ENCODE measurements at places on chromosomes 2 and 18. TPM values are rescaled to one million over a fixed set of nuclear protein-coding genes. Genes with fewer than 3 reads are reported as not detected.

The THAP4 gene
- total RNA-seq, result 74.9 TPM

- no peak for DNase-seq
Observed at GRCh38 chr2:233044974-233045605, 12.6 kb downstream of the NEU2 start.

GRCh38 chr2:220528180-220528675, 900.8 kb downstream of the SLC4A3 start:
- no peak for DNase-seq

GRCh38 chr2:220704810-220705209, 867.3 kb downstream of the EPHA4 start:
- no peak for DNase-seq

DNA sequence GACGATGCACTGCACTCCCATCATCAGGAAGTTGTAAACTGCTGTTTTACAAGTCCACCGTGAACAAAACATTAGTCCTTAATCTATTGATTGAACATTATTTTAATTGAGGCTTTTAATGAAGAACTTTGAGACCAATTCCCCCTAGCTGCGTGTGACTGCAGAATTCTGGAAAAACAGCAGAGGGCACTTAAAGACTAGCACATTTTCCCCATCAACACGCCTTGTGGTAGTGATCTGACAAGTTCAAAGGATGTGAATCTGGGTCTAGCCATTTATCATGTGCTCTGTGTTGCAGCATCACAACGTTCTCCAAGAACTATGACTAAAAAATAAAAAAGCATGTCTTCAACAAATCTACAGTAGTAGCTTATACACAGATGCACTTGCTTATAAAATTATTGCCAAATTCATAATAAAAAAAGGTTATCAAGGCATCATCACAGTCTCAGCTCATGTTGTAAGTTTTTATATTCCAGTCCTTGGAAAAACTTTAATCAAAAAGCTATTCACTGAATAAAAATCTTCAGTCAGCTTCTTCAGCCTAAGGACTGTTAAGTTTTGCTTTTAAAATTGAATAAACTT, 35.8 kb downstream of the SKOR2 start:
- peak; percentile 5 for DNase-seq

DNA sequence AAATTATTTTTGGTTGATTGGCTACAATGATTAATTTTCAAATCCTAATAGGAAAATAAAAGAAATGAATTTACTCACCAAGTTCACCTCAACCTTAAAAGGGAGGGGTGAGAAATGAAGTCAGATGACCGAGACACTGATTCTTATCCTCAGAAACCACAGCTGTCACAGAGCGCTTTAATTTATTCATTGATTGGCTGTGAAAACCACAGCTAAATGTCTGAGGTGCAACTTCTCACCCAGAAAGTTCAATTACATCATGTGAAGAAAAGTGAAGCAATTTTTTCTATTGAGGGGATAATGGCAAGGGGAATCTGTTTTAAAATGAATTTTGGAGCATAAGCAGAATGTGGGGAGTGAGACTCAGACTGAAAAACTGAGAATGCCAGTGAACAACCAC, 128.4 kb downstream of the RNF152 start:
- no peak for DNase-seq

DNA sequence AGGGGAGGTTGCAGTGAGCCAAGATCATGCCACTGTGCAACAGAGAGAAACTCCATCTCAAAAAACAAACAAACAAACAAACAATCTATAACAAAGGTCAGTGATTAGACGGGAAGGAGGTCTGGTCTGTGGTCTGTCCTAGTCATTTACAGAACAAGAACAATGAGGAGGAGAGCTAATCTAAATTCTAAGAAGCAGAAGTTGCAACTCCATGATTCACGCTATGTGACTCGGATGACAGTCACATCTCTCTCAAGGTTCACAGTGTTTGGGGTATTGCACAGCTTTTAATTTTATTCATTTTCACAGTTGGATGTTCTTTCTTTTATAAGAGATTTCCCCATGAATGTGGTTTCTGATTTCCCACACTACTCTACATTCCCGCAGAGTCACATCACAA, 218.7 kb upstream of the PIEZO2 start:
- no peak for DNase-seq
